D341Med (cell line): ENCODE measurements at places on chromosomes 3 and 15.
A peak's percentile ranks its signal among the peaks of the same experiment; 100 is the strongest.

DNA sequence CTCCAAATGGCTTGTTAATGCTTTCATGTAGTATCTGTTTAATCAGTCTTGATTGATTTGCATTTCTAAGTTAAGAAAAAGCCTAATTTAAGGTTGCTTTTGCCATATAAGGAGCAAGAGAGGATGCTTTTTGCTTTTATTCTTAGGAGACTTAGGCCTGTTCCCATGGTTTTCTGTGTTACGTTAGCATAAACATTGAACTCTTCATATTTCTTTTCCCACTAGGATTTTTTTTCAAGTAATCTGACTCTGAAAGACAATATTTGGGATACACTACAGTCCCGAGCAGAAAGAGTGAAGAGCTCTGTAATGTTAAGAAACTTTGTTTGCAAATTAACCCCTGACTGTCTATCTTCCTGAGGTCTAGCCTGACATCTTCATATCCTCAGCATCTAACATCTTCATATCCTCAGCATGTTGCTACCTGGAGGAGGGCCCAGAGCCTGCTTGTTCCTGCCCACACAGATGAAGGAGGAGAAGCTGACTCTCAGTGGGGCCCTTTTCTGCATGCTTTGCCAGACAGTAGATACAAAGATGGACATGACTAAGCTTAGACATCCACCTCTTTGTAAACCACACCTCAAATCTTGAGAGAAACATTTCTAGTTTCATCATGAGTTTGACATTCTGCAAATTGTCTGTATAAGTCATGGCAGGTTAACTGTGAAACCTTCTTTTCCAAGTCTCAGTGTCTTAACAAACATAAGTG is 86.2 kb upstream of the COL6A5 start:
- DNase-seq: no peak

DNA sequence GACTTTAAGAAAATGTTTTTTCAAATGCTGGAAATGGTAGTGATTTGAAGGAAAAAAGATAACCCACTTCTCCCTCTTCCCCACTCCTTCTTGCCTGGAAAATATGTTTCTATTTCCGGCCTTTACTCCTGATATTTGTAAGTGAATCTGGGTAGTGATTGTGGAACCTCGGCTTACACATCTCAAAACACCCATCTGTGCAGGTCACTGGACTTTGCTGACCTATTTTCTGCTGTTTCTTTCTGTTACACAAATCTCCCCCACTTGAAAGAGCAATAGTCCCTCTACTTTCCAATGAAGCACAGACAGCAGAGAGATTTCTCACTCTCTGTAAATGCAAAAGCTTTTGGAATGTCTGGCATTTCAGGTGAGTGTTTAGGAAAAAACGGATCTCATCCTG is 76.9 kb upstream of the ICE2 start:
- no peak for DNase-seq

DNA sequence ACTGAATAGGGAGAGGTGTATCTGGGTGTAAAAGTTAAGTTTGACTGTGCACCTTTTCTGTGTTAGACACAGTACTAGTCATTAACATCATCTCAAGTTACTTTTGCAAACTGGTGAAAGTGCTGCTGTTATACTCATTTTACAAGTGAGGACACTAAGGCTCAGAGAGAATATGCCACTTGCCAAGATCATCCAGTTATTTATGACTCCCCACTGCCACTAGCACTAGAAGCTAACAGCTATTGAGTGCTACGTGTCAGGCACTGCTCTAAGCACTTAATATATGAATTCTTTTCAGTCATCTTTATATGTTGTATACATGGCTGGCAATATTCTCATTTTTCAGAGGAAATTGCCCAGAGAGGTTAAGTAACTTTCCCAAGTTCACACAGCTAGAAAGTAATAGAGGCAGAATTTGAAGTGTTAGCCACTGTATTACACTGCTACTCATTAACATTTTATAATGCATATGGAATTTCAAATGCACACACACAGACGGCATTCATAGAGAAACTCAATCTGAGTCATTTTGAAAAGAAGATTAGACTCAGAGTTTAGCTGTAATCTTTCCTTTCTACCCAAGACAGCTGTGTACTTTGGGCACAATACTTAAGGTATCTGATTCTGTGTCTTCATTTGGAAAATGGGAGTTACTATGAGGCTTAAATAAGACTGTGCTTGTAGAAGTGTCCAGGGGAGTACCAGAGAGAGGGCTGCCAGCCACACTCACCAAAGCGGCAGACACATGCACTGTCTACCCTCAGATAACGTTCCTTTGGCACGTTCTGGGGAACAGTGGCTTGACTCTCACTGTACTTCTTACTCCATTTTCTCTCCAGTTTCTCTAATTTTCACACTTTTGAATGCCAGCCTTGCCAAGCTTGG is 1.3 kb upstream of the MASP1 start:
- DNase-seq: no peak

DNA sequence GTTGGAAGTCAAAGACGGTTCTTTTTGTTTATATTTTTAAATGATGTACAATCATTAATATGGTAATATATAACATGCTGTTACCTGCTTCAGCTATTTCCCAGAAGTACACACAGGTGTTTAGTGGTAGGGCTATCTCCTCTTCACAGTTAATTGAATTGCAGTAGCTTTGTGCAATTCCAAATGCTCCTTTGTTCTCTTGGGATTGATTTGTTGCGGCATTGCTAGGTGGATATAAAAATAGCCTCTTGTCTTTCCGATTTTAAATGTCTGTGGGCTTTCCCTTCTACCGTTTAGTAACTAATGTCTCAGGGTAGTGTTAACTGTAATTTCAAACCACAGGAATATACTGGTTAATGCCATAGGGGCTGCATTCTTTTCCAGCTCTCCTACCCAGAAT is 307.6 kb upstream of the SLITRK3 start:
- DNase-seq: no peak

DNA sequence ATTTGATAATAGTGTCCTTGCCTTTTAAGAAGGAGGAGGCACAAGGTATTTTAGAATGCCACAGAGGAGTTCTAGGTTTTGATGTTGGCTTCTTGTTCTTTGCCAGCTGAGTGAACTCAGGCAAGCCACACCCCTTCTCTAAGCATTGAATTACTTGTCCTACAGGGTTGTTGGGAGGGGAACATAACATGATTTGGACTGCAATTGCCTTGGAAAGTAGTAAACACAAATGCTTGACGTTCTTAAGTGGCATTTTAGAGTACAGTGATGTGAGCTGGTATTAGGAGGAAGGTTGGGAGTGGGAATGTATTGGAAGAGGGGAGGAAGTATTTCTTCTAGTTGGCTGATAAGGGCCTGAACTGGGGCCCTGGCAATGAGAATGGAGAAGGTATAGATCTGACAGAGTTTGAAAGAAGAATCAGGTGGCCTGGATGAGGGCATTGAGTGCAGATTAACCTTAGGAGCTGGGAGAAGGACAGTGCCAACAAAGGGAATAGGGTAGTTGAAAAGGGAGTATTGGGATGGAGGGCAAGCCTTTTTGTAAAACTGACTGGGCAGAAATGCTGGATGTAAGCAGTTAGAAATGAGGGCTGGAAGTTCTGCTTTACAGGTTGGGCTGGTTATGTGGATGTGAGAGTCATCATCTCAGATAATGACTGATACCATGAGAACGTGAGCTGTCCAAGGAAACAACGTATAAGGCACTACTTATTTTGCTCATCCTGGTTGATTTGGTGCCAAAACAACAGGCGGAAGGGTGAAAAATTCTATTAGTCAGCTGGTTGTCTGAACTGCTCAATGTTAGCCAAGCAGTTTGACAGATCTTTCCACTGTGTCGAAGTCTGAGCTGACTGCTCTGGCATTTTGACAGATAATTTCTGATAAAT is 16.7 kb downstream of the KAT2B start:
- no peak for DNase-seq

- DNase-seq: no peak
Observed at GRCh38 chr3:88151358-88151757, 1.6 kb downstream of the C3orf38 start.

DNA sequence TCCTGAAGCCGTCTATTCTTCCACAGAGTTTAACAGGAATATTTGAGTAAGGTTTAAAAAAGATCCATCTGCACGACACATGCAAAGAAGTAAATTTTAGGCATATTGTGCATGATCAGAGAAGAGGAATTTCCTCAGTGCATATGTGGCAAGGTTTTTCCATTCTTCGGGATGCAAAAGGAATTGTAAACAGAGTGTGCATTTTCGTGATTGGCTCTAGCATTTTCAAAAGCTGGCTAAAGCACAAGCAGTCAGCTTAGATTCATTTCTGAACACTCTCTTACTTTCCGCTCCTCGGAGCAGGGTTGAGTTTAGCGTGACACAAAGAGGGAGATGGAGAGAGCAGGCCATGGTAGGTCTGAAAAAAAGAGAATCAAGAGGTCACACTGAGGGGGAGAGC is 128.2 kb downstream of the ADAMTS9 start:
- DNase-seq: no peak

- DNase-seq: no peak
Observed at GRCh38 chr3:13012221-13012691, 61.0 kb downstream of the IQSEC1 start.

GRCh38 chr15:82649226-82649999 is 2.2 kb upstream of the CPEB1 start:
- no peak for DNase-seq

DNA sequence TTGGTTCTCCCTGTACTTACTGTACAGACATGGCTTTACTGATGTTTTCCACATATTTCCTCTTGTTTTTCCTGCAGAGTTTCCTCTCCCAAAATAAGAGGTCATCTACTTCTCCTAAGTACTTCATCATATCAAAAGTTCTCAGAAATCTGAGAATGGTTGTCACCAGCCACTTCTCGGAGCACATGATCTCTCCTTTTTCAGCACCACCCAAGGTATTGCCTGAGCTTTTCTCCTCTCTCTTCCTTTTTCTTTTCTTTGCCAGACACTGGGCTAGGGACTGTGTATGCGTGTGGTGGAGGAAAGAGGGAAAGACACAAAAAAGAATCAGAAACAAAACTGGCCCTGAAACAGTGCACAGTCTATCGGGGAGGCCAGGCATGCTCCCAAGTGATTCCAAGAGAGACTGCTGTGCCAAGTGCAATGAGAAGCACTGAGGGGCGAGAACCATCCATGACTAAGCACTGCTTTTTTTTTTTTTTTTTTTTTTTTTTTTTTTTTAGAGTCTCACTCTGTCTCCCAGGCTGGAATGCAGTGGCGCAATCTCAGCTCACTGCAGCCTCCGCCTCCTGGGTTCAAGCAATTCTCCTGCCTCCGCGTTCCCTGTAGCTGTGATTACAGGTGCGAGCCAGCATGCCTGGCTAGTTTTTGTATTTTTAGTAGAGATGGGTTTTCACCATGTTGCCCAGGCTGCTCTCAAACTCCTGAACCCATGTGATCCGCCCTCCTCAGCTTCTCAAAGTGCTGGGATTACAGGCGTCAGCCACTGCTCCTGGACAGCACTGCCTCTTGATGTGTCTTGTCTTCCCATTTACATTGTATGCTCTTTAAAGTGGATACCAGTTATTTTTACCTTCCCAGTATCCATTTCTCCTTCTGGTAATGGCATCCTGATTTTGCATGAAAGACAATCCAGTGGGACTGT is 194.0 kb upstream of the FEZF2 start:
- DNase-seq: no peak

GRCh38 chr15:62874959-62875625 is 167.5 kb upstream of the TPM1 start:
- DNase-seq: no peak

GRCh38 chr3:117282566-117282965 is 573.0 kb downstream of the TUSC7 start:
- DNase-seq: peak; percentile 55

- peak; percentile 80 for DNase-seq
Observed at GRCh38 chr3:124558991-124559845, 171.0 kb upstream of the UMPS start.

GRCh38 chr3:188680189-188680588 is 491.6 kb upstream of the TPRG1 start:
- no peak for DNase-seq

DNA sequence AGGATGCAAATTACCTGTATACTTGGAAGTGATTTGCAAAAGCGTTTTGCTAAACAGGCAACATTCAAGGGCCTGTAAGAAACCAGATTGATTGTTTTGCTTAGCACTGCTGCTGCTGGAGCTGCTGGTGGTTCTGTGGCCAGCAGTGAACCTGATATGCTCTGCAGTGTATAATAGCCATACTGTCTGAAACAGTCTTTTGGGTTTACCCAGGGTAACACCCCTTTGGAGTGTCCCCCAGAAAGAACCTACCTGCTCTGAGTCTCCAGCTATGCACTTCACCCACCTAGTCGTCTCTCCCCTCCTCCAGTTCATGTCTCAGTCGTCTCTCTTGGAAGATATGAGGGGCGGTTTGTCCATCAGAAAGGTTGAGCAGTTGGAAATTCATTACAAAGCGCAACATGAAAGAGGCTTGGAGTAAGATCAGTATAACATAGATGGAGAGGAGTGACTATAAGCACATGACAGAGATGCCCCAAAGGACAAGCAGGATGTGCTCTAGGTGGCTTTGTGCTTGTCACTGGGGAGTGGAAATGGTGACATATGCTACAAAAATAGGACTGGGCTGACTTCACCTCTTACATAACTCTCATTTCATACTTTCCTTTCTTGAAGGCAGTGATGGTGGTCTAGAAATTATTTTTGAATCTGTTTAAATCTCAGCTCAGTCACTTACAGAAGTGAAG is 3.8 kb downstream of the MKRN2 start:
- DNase-seq: no peak

DNA sequence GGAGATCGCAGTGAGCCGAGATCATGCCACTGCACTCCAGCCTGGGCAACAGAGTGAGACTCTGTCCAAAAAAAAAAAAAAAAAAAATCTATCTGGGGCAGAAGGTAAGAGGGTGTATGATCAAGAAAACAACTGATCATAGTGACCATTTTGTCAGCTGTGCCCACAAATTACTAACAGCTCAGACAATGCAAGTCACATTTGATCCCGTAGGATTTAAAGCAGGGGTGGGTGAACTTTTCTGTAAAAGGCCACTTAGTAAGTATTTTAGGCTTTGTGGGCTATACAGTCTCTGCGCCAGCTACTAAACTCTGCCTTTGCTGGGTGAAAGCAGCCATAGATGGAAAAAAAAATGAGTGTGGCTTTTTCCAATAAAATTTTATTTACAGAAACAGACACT is 57.6 kb upstream of the ABI3BP start:
- no peak for DNase-seq

GRCh38 chr15:37076543-37076942 is 23.8 kb downstream of the MEIS2 start:
- no peak for DNase-seq

- DNase-seq: peak; percentile 45
Observed at GRCh38 chr3:9250236-9250635, 790 bp upstream of the SRGAP3 start.

GRCh38 chr15:80179025-80179759 is 26.4 kb downstream of the FAH start:
- DNase-seq: no peak

GRCh38 chr3:12301031-12301430 is 12.2 kb downstream of the PPARG start:
- no peak for DNase-seq

DNA sequence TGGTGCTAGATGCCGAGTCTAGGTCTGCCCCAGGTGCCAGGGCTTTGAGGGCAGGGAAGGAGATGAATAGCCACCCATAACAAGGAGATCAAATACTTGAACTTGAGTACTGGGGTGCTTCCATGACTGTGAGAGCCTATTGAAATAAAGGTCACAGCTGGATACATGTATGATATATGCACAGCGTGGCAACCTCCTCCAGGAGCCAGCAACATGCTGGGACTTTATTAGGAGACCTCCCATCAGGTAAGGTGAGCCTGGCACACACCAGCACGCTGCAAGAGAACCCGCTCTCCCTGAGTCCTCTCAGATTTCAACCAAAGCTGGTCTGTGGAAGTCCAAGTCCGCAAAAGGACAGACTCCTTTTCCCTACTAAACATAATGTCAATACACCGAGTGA is 10.5 kb upstream of the HES1 start:
- no peak for DNase-seq
